ENCODE measurements at places on chromosomes 1 and 21.
A peak's percentile ranks its signal among the peaks of the same experiment; 100 is the strongest.

- no peaks in the 10 kb centered on the region for H3K36me3 ChIP-seq
- H3K27me3 ChIP-seq, result peaks cover 28% of the 10 kb centered on the region
- H3K4me1 ChIP-seq, result peaks cover 30% of the 10 kb centered on the region
- H3K27ac ChIP-seq, result peak overlapping the region; percentile 18
- no peak for DNase-seq
Measured at GRCh38 chr1:60697204-60697994, 385.0 kb upstream of the NFIA start.

DNA sequence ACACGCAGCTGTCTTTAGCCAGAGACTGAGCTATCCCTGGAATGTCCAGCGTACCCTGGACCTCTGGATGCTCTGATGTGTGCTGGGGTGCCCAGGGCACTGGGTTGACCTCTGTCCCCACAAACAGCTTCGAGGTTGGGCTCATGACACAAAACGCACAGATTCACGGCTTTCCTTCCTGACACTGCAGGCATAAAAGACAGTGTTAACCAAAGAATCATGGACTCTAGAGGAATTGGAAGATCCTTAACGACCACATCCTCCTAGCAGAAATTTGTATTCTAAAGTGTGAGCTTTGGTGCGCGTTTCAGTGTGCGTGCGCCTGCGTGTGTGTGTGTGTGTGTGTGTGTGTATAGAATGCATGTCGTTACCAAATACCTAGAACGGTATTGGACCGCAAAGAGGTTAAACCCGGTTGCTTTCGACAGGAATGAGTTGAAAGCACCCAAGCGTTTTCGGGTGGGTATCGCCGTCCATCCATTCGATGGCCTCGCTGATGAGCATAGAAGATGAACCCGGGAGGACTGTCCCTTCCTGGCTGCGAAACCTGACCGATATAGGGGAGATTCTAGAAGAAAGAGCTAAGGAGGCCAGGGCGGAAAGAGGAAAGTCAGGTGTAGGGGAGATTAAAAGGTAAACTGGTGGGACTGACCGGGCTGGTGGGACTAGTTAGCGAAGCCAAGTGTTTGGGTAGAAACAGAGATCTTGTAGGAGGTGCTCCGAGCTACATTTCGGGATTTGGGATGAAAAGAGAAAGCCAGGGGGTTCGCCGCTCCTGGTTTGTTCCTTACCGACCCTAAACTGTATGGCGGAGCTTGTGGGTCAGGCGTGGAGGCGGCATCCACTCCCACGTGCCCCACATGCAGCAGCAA is 6.8 kb upstream of the LHX9 start:
- DNase-seq, result no peak
- H3K27ac ChIP-seq, result peak overlapping the region; percentile 56
- peak overlapping the region; percentile 55 for H3K4me3 ChIP-seq
- H3K4me1 ChIP-seq, result peaks cover 54% of the 10 kb centered on the region
- H3K36me3 ChIP-seq, result no peaks in the 10 kb centered on the region

GRCh38 chr1:64031236-64031635 is 172.2 kb upstream of the UBE2U start:
- peaks cover 37% of the 10 kb centered on the region for H3K36me3 ChIP-seq
- H3K27ac ChIP-seq, result peak overlapping the region; percentile 73
- DNase-seq, result no peak
- H3K27me3 ChIP-seq, result no peaks in the 10 kb centered on the region

DNA sequence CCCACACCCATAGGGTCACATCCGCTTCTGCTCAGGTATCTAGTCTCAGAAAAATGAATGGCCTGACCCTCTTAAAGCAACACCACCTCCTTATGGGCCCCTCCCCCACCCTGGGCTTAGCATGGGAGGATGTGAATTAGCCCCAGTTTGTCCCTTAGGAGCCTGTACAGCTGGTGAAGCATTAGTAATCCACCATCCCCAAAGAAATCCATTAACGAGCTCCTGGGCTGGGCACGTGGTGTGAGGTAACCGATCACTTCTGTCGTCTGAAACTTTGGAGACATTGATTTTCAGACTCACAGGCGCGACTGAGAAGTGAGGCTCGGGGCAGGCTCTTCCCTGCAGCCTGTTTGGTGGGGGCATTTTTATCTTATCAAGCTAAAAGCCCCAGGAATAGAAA is 10.5 kb downstream of the RASSF5 start:
- peaks cover 20% of the 10 kb centered on the region for H3K27me3 ChIP-seq
- no peak overlapping the region for H3K4me3 ChIP-seq
- H3K4me1 ChIP-seq, result peaks cover 36% of the 10 kb centered on the region
- H3K36me3 ChIP-seq, result no peaks in the 10 kb centered on the region

DNA sequence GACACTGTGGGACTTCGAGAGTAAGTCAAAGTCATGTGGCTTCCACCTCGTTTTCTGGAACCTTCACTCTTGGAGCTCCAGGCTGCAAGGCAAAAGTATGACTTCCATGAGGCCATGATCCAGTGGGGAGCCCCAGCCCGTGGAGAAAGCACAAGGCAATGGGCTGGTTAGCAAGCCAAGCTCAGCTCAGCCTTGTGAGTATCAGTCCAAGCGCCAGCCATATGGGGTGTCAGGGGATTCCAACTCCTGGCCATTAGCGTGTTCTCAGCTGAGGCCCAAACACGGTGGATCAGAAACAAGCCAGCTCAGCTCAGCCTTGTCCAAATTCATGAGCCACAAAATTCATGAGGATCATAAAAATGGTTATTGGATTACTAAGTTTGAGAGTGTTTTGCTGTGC is 261.0 kb downstream of the RHOU start:
- H3K27me3 ChIP-seq, result no peaks in the 10 kb centered on the region
- H3K4me3 ChIP-seq, result no peak overlapping the region
- H3K36me3 ChIP-seq, result no peaks in the 10 kb centered on the region

DNA sequence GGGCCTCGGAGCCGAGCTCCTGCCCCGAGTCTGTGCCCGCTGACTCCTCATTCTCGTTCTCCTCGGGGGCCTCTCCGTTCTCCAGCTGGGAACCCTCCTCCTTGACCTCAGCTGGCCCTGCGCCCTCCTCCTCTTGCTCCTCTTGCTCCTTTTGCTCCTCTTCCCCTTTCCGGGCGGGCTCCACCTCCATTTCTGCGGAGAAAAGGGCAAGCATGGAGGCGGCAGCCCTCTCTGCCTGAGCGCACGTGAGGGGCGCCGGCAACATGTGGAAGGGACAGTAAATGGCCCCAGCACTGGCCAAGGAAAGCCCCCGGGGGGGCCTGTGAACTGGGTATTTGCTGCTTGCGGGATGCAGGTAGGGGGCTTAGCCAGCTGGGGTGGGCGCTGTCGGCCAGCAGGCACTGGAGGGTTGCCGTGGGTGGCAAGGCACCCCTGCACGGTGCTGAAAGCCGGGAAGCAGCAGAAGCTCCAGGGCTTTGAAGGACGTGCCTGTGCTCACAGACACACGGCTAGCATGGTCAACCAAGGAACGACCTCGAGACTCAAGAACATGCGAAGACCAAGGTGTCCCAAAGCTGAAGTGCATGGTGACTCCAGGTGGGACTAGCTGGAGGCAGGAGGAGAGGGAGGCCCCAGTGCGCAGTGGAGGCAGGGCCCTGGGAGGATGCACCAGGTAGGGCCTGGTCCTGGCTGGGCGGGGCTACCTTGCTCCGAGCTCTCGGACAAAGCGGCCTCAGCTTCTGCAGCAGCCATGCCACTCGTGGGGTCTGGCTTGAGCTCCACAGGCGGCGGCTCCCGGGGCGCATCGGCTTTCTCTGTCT is 30.7 kb downstream of the ZBTB17 start:
- peaks cover 17% of the 10 kb centered on the region for H3K4me1 ChIP-seq
- H3K27ac ChIP-seq, result no peak overlapping the region
- peaks cover 24% of the 10 kb centered on the region for H3K36me3 ChIP-seq
- H3K4me3 ChIP-seq, result no peak overlapping the region

- no peaks in the 10 kb centered on the region for H3K4me1 ChIP-seq
- H3K27ac ChIP-seq, result no peak overlapping the region
- DNase-seq, result no peak
- H3K27me3 ChIP-seq, result no peaks in the 10 kb centered on the region
- no peaks in the 10 kb centered on the region for H3K36me3 ChIP-seq
- H3K4me3 ChIP-seq, result no peak overlapping the region
Measured at GRCh38 chr21:19692231-19692630, 1288.6 kb upstream of the TMPRSS15 start.

- DNase-seq, result no peak
- H3K4me1 ChIP-seq, result no peaks in the 10 kb centered on the region
- H3K27me3 ChIP-seq, result no peaks in the 10 kb centered on the region
- no peak overlapping the region for H3K27ac ChIP-seq
- H3K36me3 ChIP-seq, result no peaks in the 10 kb centered on the region
Measured at GRCh38 chr1:162726555-162726954, 63.9 kb upstream of the HSD17B7 start.

GRCh38 chr1:16145662-16146278 is 10.1 kb downstream of the EPHA2 start:
- H3K4me3 ChIP-seq, result peak overlapping the region; percentile 56
- no peak for DNase-seq
- H3K4me1 ChIP-seq, result peaks cover 61% of the 10 kb centered on the region
- no peaks in the 10 kb centered on the region for H3K27me3 ChIP-seq
- H3K36me3 ChIP-seq, result peaks cover 24% of the 10 kb centered on the region

GRCh38 chr1:85656256-85656655 is 52.0 kb downstream of the ZNHIT6 start:
- DNase-seq, result no peak
- no peak overlapping the region for H3K4me3 ChIP-seq
- peaks cover 19% of the 10 kb centered on the region for H3K36me3 ChIP-seq

- H3K4me1 ChIP-seq, result no peaks in the 10 kb centered on the region
- no peak for DNase-seq
- H3K4me3 ChIP-seq, result no peak overlapping the region
- peaks cover 22% of the 10 kb centered on the region for H3K27me3 ChIP-seq
Measured at GRCh38 chr1:100581096-100581705, 43.3 kb downstream of the GPR88 start.

GRCh38 chr21:45030682-45031570 is 43.5 kb upstream of the ADARB1 start:
- H3K4me3 ChIP-seq, result no peak overlapping the region
- peaks cover under 1% of the 10 kb centered on the region for H3K36me3 ChIP-seq
- DNase-seq, result no peak
- H3K27me3 ChIP-seq, result peaks cover 7% of the 10 kb centered on the region
- H3K27ac ChIP-seq, result no peak overlapping the region

DNA sequence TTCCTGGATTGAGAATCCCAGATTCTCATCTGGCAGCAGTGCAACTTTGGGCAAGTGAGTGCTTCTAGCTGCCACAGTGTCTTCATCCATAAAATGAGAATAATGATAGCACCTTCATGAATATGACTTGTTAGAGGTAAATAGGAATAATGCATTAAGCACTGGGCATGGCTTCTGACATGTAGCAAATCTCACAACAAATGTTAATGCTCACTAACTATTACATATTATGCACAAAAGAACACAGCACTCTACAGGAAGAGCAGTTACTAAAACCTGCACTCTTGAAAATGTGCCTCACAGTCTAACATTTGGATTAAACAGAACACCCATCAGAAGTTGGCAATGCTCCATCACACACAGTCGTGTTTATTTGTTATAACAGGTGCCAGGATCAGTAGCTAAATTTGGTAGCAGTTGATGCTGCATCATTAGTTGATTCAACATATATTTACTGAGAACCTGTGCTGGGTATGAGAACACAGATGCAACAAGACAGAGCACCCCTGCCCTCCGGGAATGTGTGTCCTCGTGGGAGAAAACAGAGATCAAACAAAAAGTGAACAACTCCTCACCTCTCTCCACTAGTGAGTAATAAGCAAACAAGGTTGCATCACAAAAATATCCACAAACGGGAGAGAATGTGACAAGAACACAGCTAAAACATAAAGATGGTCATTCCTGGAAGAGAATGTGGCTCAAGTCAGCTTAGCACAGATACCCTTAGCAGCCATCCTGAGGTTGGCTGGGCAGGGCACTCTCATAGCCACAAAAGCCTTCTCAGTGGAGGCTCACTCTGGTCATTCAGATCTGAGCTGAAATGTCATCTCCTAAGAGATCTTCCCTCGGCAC is 26.2 kb upstream of the LBR start:
- H3K4me3 ChIP-seq, result no peak overlapping the region
- H3K36me3 ChIP-seq, result no peaks in the 10 kb centered on the region
- DNase-seq, result no peak
- H3K4me1 ChIP-seq, result no peaks in the 10 kb centered on the region
- H3K27ac ChIP-seq, result no peak overlapping the region
- no peaks in the 10 kb centered on the region for H3K27me3 ChIP-seq

GRCh38 chr1:167473761-167474160 is 44.6 kb downstream of the CD247 start:
- no peak overlapping the region for H3K27ac ChIP-seq
- DNase-seq, result no peak
- peaks cover 8% of the 10 kb centered on the region for H3K4me1 ChIP-seq
- no peak overlapping the region for H3K4me3 ChIP-seq

GRCh38 chr1:172939475-172939874 is 111.3 kb downstream of the TNFSF18 start:
- no peaks in the 10 kb centered on the region for H3K27me3 ChIP-seq
- H3K27ac ChIP-seq, result peak overlapping the region; percentile 95
- no peak for DNase-seq
- no peak overlapping the region for H3K4me3 ChIP-seq
- peaks cover 7% of the 10 kb centered on the region for H3K36me3 ChIP-seq

GRCh38 chr1:159068886-159069285 is 7.7 kb downstream of the AIM2 start:
- H3K4me3 ChIP-seq, result no peak overlapping the region
- no peaks in the 10 kb centered on the region for H3K36me3 ChIP-seq
- H3K27ac ChIP-seq, result no peak overlapping the region
- DNase-seq, result no peak
- H3K4me1 ChIP-seq, result no peaks in the 10 kb centered on the region

DNA sequence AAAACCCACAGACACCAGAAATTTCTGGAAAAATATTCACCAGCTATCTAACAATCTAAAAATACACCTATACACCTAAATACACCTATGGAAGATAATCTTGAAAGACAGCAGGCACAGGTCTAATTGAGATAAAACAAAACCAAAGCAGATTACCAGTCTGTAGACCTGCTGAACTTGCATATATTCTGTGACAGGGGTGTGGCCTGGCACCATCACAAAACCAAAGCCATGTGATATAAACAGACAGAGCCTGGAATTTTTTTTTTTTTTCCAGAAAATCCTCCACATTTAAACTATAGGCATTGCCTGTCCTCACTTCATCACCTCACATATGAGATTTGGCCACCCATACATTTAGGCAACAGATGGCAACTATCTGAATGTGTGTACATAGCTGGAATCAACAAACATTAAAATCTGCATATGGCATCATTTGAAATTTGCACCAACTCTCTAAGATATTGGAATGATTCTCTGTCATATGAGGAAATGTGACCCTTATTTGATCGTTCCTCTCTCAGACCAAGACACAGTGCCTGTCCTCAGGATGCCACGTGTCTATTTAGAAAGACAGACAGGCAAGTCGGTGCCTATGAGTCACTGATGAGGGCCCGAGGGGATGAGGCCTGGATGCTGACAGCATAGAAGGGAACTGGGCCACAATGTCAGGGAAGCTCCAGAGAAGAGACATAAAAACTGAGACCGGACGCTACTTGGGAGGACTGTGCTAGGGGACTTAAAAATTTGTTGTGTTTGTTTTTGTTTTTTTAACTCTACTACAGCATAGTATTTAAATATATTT is 32.6 kb downstream of the NMNAT2 start:
- no peak for DNase-seq
- no peaks in the 10 kb centered on the region for H3K27me3 ChIP-seq
- H3K4me1 ChIP-seq, result peaks cover 4% of the 10 kb centered on the region
- H3K36me3 ChIP-seq, result no peaks in the 10 kb centered on the region

- peaks cover 17% of the 10 kb centered on the region for H3K4me1 ChIP-seq
- no peaks in the 10 kb centered on the region for H3K27me3 ChIP-seq
- H3K4me3 ChIP-seq, result no peak overlapping the region
- no peak overlapping the region for H3K27ac ChIP-seq
Measured at GRCh38 chr1:114026797-114027196, 47.5 kb downstream of the OLFML3 start.

All from mesothelial cell of epicardium (in vitro differentiated cells).